Activated CD4-positive, alpha-beta T cell treated with anti-CD3 and anti-CD28 coated beads for 36 hours (primary cell): ENCODE measurements at places on chromosomes 13 and 19. TPM values are rescaled to one million over a fixed set of nuclear protein-coding genes. Genes with fewer than 3 reads are reported as not detected.

LIN37 gene
- 8.4 TPM for total RNA-seq

NKPD1 gene
- total RNA-seq = 0.09 TPM

DNA sequence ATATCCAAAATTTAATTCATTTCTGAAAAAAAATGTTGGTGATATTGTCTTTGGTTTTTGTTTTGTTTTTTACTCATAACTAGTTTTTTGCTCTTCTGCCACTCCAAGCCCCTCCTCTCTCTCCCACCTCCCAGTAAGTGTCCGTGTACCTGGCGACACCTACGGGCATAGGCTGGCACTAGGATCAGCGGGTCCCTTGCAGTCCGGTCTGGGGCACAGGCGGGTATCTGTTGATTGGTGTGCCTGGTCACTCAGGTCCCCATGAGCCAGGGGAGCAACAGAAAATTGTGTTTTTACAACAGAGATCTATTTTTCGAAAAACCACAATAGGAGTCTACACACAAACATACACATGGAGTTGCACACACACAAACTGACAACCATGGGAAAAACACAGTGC is 104.8 kb downstream of the ZIC5 start:
- no peak for DNase-seq

DNA sequence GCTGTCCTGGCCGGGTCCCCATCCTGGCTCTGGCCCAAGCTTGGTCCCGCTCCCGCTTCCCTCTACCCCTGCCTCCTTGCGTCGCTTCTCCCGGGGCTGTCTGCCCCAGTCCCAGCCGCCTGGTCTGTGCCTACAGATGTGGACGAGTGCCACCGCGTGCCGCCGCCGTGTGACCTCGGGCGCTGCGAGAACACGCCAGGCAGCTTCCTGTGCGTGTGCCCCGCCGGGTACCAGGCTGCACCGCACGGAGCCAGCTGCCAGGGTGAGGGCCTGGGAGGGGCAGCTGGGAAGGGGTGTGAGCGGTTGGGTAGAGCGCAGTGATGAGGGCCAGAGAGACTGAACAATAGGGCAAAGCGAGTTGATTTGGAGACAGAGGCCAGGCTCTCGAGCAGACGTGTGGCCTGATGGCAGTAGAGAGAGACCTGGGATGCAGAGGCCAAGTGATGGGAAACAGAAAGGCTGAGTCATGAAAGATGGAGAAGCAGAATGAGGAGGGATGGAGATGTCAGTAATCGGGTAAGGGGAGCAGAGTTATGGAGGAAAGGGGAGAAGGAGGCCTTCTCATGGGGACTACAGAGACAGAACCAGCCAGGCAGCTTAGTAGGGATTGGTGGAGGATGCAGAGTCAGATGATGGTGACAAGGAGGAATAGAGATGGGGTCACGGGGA is 9.4 kb downstream of the LTBP4 start:
- peak; percentile 83 for DNase-seq
